ENCODE measurements at places on chromosomes 6 and 20. TPM values are rescaled to one million over a fixed set of nuclear protein-coding genes. Genes with fewer than 3 reads are reported as not detected.

DNA sequence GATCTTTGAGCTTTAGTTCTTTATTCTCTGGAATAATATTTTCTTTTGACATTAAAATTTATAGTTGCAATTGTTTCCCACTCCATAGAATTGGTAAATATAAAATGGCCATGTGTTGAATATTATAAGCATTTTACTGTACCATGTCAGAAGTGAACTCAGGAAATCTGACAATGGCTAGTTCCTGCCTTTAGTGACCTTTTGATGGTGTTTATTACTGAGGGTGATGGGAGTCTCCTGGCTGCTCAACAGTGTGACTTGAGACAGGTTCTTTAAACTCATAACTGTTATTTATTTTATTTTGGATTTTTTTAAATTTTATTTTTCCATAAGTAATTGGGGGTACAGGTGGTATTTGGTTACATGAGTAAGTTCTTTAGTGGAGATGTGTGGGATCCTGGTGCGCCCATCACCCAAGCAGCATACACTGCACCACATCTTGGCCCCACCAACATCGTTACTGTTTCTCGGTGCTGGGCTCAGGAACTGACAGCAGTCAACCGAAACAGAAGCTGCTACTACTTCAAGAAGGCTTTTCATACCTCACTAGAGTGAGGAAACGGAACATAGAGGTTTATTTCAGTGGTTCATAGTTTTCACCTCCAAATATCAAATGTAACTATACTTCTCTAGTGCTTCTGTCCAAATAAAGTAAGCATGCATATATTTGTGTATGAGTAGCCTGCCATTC, 90.4 kb downstream of the PLEKHG1 start:
- no peak overlapping the region for H3K27ac ChIP-seq
- H3K27me3 ChIP-seq = no peaks in the 10 kb centered on the region
- no peaks in the 10 kb centered on the region for H3K36me3 ChIP-seq
- no peak for DNase-seq
- H3K4me1 ChIP-seq = peaks cover 38% of the 10 kb centered on the region

Gene FLOT1
- total RNA-seq = 48.9 TPM

DNA sequence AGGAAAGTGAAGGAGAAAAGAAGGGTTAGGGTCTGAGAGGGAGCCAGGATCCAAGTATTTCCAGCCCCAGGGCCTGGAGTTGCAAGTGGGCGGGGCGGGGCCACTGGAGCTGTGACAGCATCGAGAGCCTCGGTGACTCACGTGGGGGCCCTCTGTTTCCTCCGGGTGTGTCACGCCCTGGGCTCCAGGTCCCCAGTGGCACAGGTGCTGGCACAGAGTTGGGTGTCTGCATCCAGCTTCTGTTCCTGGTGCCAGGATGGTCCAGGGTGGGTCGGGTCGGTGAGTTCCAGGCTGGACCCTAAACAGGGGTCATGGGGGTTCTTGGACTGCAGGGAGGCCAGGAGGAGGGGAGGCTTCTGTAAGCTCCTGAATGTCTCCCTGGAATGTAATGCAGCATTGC, 16.7 kb downstream of the RAET1L start:
- no peak for DNase-seq
- peaks cover 95% of the 10 kb centered on the region for H3K27me3 ChIP-seq
- peaks cover 12% of the 10 kb centered on the region for H3K4me1 ChIP-seq
- H3K4me3 ChIP-seq = no peak overlapping the region
- no peaks in the 10 kb centered on the region for H3K36me3 ChIP-seq

DNA sequence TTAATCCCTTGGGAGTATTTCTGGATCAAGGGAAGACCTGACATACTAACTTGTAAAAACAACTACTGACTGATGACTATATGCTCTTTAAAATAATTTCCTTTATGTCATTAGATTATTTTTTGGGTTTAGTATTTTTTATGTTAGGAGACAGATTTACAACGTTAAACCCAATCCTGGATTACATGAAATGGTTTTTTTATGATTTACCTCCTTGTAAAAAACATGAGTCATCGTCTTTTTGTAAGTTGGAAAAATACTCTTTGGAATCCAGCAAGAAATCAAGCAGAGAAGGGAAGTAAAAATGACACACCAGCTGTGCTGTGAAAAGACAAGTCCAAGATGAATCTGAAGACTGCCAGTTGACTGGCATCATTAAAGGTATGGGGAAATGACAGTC, 6.7 kb downstream of the STK4 start:
- H3K4me3 ChIP-seq = no peak overlapping the region
- DNase-seq = no peak
- peaks cover 9% of the 10 kb centered on the region for H3K36me3 ChIP-seq
- H3K27me3 ChIP-seq = no peaks in the 10 kb centered on the region
- no peak overlapping the region for H3K27ac ChIP-seq
- H3K4me1 ChIP-seq = peaks cover 32% of the 10 kb centered on the region

Gene MICB
- 0.23 TPM for total RNA-seq

GRCh38 chr20:25043499-25044260, 14.3 kb downstream of the ACSS1 start:
- H3K4me3 ChIP-seq = no peak overlapping the region
- peak overlapping the region; percentile 85 for H3K27ac ChIP-seq
- H3K4me1 ChIP-seq = peaks cover 67% of the 10 kb centered on the region
- no peak for DNase-seq

- no peaks in the 10 kb centered on the region for H3K27me3 ChIP-seq
- H3K36me3 ChIP-seq = no peaks in the 10 kb centered on the region
- no peak overlapping the region for H3K4me3 ChIP-seq
- DNase-seq = no peak
- H3K27ac ChIP-seq = no peak overlapping the region
Measured at GRCh38 chr20:14878676-14879019, 541.2 kb upstream of the FLRT3 start.

DNA sequence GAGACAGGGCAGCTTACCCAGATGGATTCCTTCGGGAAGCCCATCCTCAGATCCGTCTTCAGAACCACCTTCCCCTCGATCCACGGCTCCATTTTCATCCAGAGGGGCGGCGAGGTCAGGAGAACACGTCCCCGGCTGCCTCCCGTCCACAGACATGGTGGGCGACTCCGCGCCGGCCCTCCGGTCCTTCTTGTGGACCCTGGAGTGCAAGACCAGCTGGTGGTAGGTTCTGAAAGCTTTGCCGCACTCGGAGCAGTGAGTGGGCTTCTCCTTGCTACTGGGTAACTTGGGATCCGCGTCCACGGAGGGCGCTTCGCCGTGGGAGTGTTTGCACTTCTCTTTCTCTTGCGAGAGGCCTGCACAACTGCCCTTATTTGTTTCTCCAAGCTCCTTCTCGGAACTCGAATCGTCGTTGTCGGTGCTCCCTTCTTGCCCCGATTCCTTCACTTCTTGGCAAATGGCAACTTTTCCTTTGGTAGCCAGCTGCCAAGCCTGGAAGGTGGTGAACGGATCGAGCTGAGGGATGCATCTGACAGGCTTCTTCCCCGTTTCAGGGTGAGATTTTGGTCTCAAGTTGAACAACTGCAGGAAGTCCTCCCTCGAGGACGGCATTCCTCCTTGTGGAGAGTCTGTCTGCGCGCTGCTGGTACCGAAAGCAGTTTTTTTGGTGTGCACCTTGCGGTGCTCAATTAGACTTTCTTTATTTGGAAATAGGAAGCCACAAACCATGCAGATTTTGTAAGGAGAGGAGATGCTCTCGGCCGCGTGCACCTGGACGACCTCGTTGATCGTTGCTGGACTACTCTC, 12.0 kb downstream of the ZNF217 start:
- peak overlapping the region; percentile 2 for H3K4me3 ChIP-seq
- peaks cover 46% of the 10 kb centered on the region for H3K36me3 ChIP-seq
- no peak for DNase-seq
- peak overlapping the region; percentile 81 for H3K27ac ChIP-seq

DNA sequence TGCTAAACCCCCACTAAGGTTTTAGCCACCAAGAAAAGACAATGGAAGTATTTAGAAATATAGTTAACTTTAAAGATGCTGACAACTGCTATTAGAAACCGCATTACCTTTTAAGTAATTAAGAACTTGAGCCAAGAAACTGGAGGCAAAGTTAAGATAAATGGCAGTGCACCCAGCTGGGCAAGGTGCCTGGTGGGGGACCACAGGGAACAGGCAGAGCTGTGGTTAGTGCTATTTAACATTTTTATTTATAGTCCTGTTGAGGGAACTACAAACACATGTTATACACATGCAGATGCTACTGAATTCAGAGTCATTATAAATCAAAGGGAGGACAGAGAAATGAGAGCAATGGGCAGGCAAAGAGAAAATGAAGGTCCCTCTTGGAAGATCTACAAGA, 447.9 kb downstream of the TFAP2B start:
- DNase-seq = no peak
- H3K27ac ChIP-seq = no peak overlapping the region
- H3K27me3 ChIP-seq = no peaks in the 10 kb centered on the region
- no peak overlapping the region for H3K4me3 ChIP-seq

GRCh38 chr20:4929686-4930397, 71.5 kb downstream of the SLC23A2 start:
- H3K4me3 ChIP-seq = no peak overlapping the region
- H3K27ac ChIP-seq = no peak overlapping the region
- peaks cover 11% of the 10 kb centered on the region for H3K4me1 ChIP-seq
- no peaks in the 10 kb centered on the region for H3K27me3 ChIP-seq
- no peaks in the 10 kb centered on the region for H3K36me3 ChIP-seq

- no peak overlapping the region for H3K27ac ChIP-seq
- no peak overlapping the region for H3K4me3 ChIP-seq
- no peaks in the 10 kb centered on the region for H3K27me3 ChIP-seq
- H3K36me3 ChIP-seq = no peaks in the 10 kb centered on the region
Measured at GRCh38 chr6:73123632-73124329, 101.5 kb downstream of the KHDC1L start.

DNA sequence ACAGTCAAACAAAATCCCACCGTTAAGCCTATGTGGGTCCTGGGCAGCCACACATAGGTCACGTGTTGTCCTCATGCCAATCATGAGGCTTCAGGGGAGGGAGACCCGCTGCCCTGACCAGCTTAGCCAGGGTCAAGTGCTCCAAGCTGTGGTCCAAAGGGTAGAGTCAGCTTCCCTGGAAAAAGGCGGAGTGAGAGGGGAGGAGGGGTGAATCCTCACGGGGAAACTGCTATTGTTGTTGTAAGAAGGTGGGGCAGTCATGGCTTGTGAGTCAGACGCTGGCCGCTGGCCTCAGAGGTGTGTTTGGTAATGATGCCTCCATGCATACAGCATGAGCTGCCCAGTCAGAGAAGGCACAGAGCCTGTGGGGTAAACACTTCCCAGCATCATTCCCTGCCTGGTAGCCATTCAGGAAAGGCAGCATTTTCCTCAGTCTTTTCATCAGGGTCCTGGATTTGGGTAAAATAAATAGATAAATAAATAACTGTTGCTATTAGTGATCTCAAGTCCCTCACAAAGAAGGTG, 8.7 kb downstream of the CST3 start:
- H3K4me1 ChIP-seq = no peaks in the 10 kb centered on the region
- H3K4me3 ChIP-seq = no peak overlapping the region
- H3K36me3 ChIP-seq = peaks cover 5% of the 10 kb centered on the region
- no peaks in the 10 kb centered on the region for H3K27me3 ChIP-seq
- peak overlapping the region; percentile 81 for H3K27ac ChIP-seq
- no peak for DNase-seq

GRCh38 chr6:115681978-115682775, 378.5 kb downstream of the FRK start:
- H3K27ac ChIP-seq = no peak overlapping the region
- H3K36me3 ChIP-seq = no peaks in the 10 kb centered on the region
- H3K4me1 ChIP-seq = no peaks in the 10 kb centered on the region
- DNase-seq = no peak
- H3K4me3 ChIP-seq = no peak overlapping the region

DNA sequence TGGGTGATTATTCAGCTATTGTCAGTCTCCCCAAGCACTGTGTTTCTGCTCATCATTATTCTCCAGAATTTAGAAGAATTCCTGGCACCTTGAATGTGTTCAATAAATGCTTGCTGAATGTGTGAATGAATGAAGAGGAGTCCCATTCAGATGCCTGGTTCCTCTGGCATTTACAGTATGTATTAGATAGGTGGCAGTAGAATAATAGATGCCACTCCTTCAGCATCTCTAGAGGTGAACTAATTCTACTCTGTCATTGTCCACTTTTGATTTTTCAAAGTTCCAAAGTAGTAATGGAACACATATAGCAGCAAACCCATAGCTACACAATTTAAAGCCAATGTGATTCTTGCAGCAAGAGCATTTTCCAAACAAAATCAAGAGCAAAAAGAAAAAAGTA, 118.9 kb upstream of the CEP162 start:
- H3K4me1 ChIP-seq = no peaks in the 10 kb centered on the region
- no peaks in the 10 kb centered on the region for H3K36me3 ChIP-seq
- no peak overlapping the region for H3K4me3 ChIP-seq
- DNase-seq = no peak

DNA sequence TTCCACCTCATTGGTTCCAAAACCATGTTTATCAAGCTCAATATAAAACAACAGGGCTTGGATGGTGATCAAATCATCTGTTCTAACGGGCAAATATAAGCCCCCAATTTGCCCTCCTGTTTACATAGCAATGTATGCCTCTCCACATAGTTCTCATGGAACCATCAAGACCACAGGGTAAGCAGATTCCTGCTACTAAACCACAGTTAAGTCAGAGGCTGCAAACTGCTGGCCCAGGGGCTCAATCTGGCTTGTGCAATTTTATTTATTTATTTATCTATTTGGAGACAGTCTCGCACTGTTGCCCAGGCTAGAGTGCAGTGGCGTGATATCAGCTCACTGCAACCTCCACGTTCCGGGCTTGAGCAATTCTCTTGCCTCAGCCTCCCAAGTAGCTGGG, 18.9 kb upstream of the MTHFD1L start:
- no peak overlapping the region for H3K27ac ChIP-seq
- H3K27me3 ChIP-seq = no peaks in the 10 kb centered on the region
- H3K4me3 ChIP-seq = no peak overlapping the region
- no peaks in the 10 kb centered on the region for H3K36me3 ChIP-seq
- H3K4me1 ChIP-seq = no peaks in the 10 kb centered on the region

GRCh38 chr6:109306733-109307132, 75.5 kb downstream of the CD164 start:
- no peaks in the 10 kb centered on the region for H3K27me3 ChIP-seq
- no peak for DNase-seq
- no peak overlapping the region for H3K27ac ChIP-seq
- H3K4me1 ChIP-seq = no peaks in the 10 kb centered on the region

- no peak overlapping the region for H3K4me3 ChIP-seq
- H3K27me3 ChIP-seq = no peaks in the 10 kb centered on the region
- no peaks in the 10 kb centered on the region for H3K36me3 ChIP-seq
- H3K27ac ChIP-seq = no peak overlapping the region
- no peak for DNase-seq
Measured at GRCh38 chr6:147970970-147971369, 371.7 kb upstream of the SASH1 start.

Gene RNF144B
- total RNA-seq = 10.4 TPM

DNA sequence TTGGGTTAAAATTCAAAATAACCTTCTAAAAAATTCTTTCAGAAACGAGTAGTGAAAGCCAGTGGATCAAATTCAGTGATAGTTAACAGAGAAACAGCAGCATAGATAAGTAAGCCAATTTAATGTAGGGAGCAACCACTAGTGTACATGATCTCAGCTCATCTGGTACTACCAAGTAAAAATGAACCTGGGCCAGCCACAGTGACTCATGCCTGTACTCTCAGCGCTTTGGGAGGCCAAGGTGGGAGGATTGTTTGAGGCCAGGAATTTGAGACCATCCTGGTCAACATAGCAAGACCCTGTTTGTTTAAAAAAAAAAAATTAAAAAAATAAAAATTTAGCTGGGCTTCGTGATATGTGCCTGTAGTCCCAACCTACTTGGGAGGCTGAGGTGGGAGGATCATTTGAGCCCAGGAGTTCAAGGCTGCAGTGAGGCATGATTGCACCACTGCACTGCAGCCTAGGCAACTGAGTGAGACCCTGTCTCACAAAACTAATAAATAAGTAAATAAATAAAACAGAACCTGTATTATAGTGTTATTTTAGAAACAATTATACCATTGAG, 32.4 kb downstream of the CBFA2T2 start:
- H3K4me1 ChIP-seq = peaks cover 14% of the 10 kb centered on the region
- peaks cover 7% of the 10 kb centered on the region for H3K36me3 ChIP-seq
- no peak overlapping the region for H3K27ac ChIP-seq

Gene PARD6B
- 4.7 TPM for total RNA-seq
